ENCODE measurements at places on chromosomes 4 and X. TPM values are rescaled to one million over a fixed set of nuclear protein-coding genes. Genes with fewer than 3 reads are reported as not detected.

- H3K4me1 ChIP-seq = no peaks in the 10 kb centered on the region
- H3K27me3 ChIP-seq = no peaks in the 10 kb centered on the region
- H3K4me3 ChIP-seq = no peak overlapping the region
- H3K36me3 ChIP-seq = no peaks in the 10 kb centered on the region
These were observed 92.0 kb downstream of the CHRDL1 start for GRCh38 chrX:110703641-110704040.

PITX2 gene
- 0.45 TPM for total RNA-seq

PRRG1 gene
- 15.0 TPM for total RNA-seq

EXOC1L gene
- not detected for total RNA-seq

RHOXF2 gene
- total RNA-seq = 0.25 TPM

PPP2R3B gene
- 8.7 TPM for total RNA-seq

DNA sequence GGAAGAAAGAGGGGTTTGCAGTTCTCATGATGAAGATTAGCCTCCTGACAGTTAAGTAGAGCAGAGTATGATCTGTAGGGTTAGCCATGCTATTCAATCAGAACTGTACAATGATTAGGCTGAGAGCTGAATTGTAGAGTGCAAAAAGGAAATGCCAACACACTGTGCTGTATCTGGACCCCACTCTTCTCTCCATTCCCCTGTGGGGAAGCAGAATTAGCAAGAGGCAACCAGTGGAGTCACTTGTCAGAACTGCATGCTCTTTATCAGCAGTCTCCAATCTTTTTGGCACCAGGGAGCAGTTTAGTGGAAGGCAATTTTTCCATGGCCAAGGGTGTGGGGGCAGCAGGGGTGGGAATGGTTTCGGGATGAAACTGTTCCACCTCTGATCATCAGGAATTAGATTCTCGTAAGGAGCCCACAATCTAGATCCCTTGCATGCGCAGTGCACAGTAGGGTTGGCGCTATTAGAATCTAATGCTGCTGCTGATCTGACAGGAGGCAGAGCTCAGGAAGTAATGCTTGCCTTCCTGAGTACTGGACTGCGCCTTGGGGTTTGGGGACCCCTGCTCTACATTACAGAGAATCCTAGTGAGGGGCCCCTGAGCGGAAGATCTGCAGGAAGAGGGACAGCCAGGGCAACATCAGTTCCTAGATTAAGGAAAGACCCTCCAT lies 19.4 kb downstream of the TBC1D9 start:
- no peak for DNase-seq
- H3K27me3 ChIP-seq = no peaks in the 10 kb centered on the region
- H3K4me3 ChIP-seq = no peak overlapping the region
- no peaks in the 10 kb centered on the region for H3K4me1 ChIP-seq
- no peak overlapping the region for H3K27ac ChIP-seq

RHOXF2B gene
- not detected for total RNA-seq
